RWPE2 (cell line): ENCODE measurements at places on chromosomes 13 and 19.

- no peak for DNase-seq
These were observed 164.0 kb downstream of the TSHZ3 start for GRCh38 chr19:31185261-31185660.

DNA sequence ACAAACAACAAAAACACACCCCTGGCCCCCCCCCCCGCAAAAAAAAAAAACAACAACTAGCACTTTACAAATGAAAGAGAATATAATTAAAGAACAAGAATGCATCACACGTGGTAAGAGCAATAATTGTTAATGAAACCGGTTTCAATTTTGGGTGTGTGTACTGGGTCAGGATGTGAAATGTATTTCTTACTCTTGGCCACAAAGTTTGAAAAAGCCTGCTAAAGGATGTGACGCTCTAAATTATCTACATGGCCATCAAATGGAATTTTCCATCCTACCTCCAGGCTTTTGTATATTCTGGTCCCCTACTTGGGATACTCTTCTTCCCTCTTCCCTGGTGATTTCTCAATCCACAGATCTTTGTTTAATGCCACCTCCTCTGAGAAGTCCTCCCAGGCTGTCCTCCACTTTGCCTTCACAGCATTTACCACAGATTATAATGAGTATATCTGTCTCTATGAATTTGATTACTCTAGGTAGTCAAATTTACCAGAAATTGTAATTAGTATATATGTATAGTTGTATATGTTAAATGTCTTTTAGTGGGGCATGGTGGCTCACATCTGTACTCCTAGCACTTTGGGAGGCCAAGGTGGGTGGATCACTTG, 2.1 kb downstream of the SARS2 start:
- DNase-seq, result no peak

DNA sequence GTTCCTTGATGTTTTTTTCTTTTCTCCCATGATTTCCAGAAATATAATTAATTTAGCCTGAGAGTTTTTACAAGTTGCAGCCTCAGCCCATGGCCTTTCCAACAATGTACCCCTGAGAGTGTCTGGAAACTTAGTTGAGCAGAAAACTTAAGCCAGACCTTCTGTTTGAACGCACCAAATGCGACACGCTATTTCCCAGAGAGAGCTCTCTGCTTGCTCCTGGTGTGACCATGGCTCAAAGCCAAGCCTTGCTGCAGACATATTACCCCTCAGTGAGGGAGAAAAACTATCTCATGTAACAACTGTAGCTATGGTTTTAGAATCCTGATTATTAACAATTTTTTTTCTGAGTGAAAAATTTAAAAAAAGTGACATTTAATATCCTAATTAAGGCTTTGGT, 1204.5 kb upstream of the SLC10A2 start:
- no peak for DNase-seq

- no peak for DNase-seq
These were observed 5.6 kb upstream of the ARRDC2 start for GRCh38 chr19:18002347-18002850.

DNA sequence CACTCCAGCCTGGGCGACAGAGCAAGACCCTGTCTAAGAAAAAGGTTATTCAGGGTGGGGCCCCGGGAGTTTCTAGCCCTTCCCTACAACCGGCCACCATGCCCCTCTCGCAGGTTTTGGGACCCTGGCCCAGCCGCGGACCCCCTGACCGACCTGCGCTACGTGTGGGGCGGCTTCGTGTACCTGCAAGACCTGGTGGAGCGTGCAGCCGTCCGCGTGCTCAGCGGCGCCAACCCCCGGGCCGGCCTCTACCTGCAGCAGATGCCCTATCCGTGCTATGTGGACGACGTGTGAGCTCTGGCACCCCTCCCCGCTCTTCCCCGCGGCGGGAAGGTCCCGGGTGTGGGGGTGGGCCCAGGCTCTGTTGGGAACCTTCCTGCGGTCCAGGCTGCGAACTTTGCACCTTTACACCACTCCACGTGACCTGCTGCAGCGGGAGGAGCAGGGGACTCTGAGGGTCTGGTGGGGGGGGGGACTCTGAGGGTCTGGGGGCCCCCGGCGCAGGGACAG, 6.3 kb downstream of the ABCA7 start:
- no peak for DNase-seq

- DNase-seq, result no peak
These were observed 51.4 kb downstream of the NBEA start for GRCh38 chr13:34993470-34993869.

DNA sequence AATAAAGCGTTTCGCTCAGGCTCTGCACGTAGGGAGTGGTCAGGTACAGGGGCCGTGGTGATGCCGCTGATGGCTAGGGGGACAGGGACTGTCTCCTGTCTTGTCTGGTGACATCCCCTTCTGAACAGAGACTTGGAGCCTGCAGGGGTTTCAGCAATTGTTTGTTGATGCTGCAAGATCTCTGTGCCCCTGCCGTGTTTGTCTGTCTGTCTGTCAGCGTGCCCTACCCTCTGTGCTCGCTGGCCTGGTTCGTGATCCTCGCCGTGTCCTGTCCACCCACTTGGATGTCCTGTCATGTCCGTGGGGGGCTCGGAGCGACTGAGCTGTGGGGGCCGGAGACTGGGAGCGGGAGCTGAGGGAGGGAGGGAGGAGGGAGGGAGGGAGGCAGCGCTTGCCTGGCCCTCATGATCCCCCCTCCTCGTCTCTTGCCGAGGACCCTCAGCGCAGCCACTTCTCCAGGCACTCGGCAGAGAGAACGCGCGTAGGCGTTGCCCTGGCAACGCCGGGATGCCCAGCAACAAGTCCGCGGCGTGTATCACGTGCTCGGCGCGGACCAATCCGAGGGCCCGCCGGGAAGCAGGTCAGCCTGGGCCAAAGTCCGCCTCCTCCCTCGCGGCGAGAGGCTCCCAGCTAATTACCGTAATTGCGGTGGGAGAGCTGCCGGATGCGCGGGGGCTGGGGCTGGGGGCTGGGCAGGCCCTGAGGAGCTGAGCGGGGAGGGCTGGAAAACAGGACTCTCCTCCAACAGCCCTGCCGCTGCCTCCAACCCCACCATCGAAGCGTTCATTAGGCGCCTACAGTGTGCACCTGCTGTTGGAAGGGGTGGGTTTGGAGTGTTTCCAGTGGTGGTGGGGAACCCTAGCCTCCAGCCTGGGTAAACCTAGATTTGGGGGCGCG, 31.9 kb upstream of the FEM1A start:
- peak; percentile 79 for DNase-seq

DNA sequence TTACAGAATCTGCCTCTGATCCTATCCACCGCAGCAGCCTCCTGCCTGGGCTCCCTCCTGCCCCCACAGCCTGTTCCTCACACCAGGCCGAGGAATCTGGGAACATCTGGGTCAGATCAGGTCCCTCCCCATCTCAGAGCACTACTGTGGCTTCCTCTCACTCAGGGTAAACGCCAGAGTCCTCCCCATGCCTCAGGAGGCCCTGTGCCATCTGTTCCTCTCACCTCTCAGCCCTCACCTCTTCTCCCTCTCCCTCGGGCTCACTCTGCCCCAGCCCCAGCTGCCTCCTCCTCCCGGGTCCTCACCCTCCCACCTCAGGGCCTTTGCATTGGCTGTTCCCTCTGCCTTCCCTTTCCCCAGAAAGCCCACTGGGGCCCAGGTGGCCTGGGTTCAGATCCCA, 18.2 kb downstream of the FCGBP start:
- no peak for DNase-seq
